Stimulated activated CD4-positive, alpha-beta T cell treated with anti-CD3 and anti-CD28 coated beads, Interleukin-1b, Interleukin-23, amount 100 ng/mL, for 1 hour (primary cell): ENCODE measurements at places on chromosomes 11 and 22.

GRCh38 chr11:107259811-107260221 is 197.8 kb downstream of the CWF19L2 start:
- DNase-seq = no peak

DNA sequence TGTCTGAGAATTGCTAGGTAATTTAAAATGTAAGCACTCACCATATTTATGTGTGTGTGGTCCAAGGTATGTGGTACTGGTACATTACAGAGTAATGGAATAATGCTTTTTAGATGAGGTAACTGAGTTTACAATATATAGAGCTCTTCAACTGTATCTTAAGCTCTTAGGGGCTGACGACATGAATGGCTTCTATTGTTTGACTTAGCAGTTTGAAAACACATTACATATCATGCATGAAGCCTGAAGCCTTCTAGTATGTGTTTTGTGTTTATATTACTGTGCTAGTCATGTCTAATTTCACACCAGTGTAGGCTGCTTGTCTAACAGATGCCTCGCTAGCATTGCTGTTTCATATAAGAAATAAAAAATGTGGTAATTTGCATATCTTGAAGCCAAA is 37.2 kb downstream of the GAS2 start:
- DNase-seq = no peak

- no peak for DNase-seq
Observed at GRCh38 chr11:9459667-9460321, 1.0 kb upstream of the ZNF143 start.

- no peak for DNase-seq
Observed at GRCh38 chr22:39518144-39518786, 2.1 kb upstream of the ATF4 start.

DNA sequence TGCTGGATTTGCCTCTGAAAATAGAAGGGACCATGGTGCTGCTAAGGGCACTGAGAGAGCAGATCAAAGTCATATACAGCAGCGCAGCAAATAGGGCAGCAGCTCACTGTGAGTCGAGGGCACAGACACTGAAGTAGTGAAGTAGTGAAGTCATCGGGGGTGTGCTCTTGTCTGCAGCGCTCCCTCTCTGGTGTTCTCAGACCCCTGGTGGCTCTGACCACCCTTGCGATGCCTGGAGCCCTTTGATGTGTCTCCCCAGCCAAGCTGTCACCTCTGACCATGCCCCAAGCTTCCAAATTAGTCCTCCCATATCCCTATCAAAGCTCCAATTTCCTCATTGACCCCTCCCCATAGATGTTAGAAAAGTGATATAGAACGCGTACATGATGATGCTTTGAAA is 27.7 kb upstream of the EIF3M start:
- DNase-seq = no peak

DNA sequence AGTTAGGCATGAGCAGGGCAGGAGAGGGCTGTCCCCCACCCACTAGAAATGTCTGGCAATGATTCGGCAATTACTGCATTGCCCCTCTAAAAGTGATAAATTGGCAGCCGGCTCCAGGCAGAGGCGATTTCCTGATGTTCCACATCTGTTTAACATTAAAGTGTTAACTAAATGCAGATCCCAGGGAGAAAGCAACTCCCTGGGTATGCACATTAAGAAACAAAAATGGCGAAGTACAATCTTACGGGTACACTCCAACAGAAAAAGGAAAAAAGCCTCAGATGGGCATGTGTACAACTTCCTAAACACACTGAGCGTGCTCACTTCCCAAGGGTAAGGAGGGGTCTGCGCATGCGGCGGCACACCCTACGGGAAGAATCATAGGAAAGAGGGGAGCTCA is 314.4 kb downstream of the CASP12 start:
- no peak for DNase-seq

DNA sequence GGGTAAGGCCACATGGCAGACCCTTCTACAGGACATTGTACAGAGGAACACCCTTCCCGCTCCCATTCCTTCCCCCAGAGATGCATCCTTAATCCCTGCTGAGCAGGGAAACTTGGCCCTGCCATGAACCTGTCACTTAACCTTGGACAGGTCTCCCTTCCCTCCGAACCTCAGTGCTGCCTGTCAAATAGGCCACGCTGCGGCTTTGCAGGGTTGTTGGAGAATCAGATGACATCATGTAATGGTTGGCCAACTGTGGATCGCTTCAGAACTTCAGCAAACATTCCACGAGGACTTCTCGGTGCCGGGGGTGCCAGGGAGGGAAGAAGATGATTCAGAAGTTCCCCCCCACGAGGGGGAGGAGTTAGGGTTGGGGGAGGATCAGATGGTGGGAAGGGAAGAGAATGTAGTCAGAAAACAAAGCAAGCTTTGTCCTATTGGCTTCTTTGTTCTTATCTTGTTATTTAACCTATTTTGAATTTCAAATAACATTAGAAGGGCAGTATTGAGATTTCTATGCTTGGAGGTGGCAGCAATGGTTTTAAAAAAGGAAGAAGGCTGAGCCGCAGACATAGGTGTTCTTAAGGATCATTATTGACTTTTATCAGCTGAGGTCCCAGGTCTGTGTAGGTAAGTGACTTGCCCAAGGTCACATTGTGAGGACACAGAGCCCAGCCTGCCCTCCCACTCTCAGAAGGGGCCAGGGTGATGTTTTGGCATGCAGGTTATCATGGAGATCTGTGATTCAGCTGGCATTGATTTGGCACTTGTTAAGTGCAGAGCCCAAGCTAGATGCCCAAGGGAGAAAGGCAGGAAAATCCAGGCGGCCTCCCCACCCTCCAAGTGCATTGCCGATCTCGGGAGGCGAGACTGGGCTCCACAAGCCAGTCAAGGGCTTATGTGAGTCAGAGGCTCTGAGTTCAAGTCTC is 3.1 kb downstream of the CDC42EP1 start:
- DNase-seq = no peak

DNA sequence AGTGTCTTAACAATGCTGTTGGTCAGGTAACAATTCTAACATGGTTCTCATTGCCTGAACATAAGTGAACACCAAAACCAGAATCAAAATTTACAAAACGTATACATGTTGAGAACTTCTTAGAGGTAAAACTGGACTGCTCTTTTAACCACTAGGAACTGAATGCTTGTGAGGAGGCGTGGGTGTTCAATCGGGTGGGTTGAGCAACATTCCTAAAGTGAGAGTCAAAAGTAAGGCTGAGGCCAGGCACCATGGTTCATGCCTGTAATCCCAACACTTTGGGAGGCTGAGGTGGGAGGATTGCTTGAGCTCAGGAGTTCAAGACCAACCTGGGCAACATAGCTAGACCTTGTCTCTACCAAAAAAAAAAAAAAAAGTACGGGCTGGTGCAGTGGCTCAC is 11.5 kb downstream of the PPME1 start:
- DNase-seq = no peak

DNA sequence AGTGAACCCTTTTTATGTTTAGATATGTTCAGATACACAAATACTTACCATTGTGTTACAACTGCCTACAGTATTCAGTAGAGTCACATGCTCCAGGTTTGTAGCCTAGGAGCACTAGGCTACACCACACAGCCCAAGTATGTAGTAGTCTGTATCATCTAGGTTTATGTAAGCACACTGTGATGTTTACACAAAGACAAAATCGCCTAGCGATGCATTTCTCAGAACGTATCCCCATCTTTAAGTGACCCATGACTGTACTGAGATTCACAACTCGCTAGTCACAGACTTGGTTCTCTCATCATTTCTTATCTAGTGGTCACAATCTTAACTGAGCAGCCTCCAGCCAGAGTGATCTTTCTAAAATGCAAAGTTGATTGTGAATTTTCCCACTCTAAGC is 119.2 kb downstream of the RASSF10 start:
- DNase-seq = no peak
